ENCODE measurements at places on chromosomes 2 and 18. TPM values are rescaled to one million over a fixed set of nuclear protein-coding genes. Genes with fewer than 3 reads are reported as not detected.

- no peak for DNase-seq
Measured at GRCh38 chr2:127957240-127957639, 70.6 kb downstream of the SAP130 start.

GRCh38 chr2:119706221-119706620 lies 27.2 kb downstream of the TMEM177 start:
- no peak for DNase-seq

DNA sequence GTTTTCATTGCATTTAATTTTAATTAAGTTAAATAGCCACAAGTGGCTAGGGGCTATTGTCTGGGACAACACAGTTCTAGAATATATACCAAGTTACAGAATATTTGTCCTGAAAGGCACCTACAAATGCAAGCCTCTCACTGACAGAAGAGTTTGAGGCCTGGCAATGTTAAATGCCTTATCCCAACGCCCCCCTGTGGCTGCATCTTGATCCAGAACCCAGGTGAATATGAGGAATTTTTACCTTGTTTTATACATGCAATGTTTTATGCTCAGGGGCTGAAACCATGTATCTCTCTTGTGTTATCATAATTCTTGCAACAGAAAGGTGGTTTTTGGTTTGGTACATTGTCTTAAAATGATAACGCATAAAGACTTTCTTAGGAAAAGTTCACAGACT lies 71.8 kb upstream of the SEC11C start:
- DNase-seq = peak; percentile 27

- DNase-seq = no peak
Measured at GRCh38 chr18:48036226-48036625, 105.8 kb upstream of the SMAD2 start.

DNA sequence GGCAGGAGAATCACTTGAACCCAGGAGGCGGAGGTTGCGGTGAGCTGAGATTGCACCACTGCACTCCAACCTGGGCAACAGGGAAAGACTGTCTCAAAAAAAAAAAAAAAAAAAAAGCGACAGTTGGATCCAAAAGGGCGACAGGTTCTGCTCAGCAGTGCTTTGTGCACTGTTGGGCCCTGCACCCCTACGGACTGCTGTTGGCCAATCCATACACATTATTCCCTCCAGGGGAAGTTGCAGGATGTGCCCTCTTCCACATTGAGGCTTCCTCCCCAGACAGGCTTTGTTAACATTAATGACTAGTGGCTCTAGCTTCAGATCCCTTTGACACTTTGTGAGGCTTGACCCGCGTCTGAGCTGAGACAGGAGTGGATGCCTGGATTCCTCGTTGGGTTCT lies 9.4 kb downstream of the NT5DC4 start:
- no peak for DNase-seq

DNA sequence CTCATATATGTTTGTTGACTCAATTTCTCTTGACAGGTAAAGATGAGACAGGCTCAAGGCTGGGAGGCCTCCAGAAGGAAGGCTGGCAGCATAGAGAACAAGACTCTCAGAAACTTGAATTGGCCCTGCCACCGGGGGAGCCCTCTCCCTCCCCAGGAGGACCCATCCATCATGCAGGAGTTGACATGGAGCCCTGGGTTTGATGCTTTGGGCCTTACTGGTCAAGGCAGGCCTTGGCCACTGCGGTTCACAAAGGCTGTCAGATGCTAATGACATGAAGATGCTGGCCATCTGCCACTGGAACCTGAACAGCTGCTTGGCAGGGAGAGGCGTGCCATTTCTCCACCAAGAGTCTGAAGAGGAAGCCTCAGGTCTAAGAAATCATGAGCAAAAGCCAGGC lies 193.6 kb downstream of the MTCL1 start:
- no peak for DNase-seq

UGT1A5 gene
- 0.26 TPM for total RNA-seq

DNA sequence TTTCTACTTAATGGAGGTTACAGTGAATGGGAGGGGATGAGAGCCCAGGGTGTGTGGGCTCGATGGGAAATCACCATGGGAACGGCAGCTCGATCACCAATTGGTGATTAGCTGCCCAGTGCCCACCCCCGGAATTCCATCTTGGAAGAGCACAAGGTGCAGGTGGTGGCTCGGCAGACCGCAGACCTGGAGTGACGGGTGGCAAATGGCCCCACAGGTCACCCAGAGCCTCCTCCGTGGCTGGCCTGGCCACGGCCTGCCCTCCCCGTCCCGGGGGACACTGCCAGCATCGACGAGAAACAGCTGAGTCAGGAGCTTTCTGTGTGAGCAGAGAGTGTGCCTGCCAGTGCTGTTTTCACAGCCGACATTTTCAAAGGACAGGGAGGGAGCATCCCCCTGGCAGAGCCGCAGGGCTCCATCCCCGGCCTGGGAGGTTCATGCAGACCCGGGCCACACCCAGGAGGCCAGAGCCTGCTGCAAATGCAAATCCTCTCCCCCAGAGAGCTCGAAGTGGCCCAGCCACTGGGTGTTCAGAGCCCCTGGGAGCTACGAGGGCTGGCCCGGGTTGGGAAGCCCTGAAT lies 176.4 kb upstream of the MYT1L start:
- DNase-seq = no peak

DNA sequence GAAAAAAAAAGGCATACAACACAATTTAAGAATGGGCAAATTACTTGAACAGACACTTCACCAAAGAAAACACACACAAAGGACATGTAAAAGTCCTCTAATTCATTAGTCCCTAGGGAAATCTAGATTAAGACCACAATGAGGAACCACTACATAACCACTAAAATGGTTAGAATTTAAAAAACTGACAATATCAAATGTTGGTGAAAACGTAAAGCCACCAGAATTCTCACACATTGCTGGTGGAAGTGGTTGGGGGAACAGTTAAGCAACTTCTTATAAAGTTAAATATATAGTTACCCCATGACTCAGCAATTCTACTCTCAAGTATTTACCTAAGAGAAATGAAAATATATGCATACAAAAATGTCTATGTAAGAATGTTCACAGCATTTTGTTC lies 11.8 kb downstream of the RTN4 start:
- no peak for DNase-seq

GRCh38 chr2:2769481-2770431 lies 438.7 kb upstream of the MYT1L start:
- no peak for DNase-seq

DNA sequence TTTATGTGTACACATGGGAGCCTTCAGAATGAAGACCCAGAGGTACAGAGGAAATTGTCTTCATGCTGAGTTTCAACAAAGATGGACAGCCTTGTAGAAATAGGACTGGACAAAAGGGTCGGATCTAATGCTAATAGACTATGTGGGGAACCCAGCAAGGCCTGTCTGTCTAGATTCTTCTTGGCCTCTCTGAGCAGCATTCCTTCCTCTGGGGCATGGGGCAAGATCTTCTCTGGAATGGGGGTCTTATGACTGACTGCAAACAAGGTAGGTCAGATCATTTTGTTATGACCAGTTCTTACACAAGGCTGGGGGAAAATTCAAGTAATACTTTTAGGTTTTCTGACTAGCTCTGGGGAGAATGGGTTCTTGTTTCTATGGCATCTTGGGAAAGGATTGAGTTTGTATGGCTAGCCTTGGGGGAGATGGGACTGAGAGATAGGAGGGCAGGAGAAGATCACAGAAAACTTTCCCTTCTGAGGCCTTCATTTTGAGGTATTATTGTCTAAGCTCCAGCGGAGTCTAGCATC lies 14.3 kb downstream of the SPATA3 start:
- no peak for DNase-seq

DNA sequence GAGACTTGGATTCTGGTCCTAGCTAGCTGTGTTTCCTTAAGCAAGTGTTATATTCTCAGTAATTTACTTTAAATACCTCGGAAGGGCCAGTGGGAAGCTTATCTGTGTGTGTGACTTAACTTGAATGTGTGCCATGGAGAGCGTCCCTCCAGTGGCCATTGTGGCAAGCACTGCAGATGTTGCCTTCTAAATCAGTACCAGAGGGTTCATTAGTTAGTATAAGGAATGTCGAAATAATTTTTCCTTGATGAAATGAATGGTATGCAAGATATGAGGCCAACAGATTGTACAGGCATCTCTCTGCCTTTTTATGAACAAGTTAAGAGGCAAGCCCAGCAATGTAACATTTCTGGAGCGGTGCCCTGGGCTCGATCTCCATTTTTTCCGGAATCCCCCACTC lies 52.0 kb downstream of the FBXO36 start:
- DNase-seq = peak; percentile 24

- DNase-seq = no peak
Measured at GRCh38 chr2:96092573-96092877, 23.8 kb downstream of the ADRA2B start.

GRCh38 chr2:63879876-63880433 lies 38.3 kb downstream of the UGP2 start:
- no peak for DNase-seq

- DNase-seq = peak; percentile 48
Measured at GRCh38 chr18:45221363-45221762, 393.9 kb upstream of the SLC14A2 start.

DNA sequence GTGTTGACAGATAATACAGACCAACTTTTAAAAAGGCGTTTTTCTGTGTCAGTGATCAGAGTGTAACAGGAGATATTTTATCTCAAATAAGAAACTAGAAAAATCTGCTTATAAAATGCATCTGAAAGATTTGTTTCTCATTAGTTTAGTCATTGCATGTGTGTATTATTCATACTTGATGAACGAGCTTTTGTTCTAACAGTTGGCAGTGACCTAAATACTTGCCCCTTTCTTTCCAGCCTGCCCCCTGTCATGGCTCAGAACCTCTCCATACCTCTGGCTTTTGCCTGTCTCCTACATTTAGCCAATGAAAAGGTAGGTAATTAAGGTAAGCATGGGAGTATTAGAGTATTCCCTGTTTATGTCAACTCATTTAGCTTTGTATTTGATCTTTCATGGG lies 33.6 kb downstream of the NCAPH start:
- DNase-seq = no peak

CABLES1 gene
- 0.13 TPM for total RNA-seq

DNA sequence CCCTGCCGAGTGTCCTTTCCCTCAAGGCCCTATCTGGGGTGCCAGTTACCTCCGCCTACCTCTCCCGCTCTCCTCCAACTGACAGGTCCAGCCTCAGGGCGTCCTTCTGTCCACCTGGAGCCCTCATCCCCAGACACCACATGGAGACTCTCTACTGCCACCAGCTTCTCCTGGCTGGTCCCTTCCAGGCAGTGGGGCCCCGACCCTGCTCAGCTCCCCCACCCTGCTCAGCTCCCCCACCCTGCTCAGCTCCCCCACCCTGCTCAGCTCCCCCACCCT lies 74.0 kb upstream of the ODC1 start:
- no peak for DNase-seq

OR6B2 gene
- total RNA-seq = not detected

- DNase-seq = no peak
Measured at GRCh38 chr18:10588975-10589374, 63.1 kb downstream of the NAPG start.

DNA sequence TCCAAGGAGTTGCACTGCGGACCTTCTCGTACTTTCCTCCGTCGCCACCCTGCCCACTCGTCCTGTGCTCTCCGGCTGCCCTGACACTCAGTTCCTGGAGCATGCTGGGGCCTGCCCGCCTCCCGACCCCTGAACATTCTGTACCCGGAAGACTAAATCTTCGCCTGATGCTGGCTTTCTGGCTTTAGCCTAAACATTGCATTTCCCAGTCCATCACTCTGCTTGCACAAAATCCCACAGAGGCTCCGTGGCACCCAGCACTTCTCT lies 550 bp upstream of the SFXN5 start:
- peak; percentile 37 for DNase-seq

- DNase-seq = no peak
Measured at GRCh38 chr18:62498616-62499262, 24.1 kb upstream of the ZCCHC2 start.

STAT4 gene
- 12.3 TPM for total RNA-seq

- no peak for DNase-seq
Measured at GRCh38 chr2:69957965-69958364, 3.5 kb downstream of the ASPRV1 start.

DNA sequence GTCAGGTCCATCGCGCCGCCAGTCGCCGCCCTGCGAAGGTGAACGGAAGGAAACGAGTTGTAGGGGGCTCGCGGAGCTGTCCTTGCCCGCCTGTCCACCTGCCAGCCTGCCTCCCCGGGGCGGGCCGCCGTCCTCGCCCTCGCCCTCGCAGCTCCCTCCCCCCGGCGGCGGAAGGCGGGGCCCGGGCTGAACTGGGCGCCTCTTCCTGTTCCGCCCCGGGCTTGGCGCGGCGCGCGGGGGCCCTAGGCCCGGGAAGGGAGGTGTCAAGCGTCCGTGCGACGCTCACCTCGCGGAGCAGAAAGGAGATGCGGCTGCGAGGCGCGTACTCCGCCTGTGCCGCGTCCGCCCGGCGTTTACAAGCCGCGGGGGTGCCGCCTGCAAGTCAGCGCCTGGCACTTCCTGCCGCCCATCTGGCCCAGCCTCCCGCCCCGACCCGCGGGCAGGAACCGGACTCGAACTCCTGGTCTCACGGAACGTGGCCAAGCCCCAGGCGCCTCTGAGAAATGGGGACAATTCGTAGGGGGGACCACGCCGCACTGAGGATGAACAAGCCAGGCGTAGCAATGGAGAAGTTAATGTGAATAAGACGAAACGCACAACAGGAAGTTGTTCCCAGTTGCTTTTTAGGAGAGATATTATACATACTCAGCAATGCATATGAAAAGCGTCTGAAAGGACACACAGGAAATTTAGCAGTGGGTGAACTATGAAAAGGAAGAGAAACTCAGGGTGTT lies at the start of gene CNPPD1:
TSS of gene CNPPD1 (minus strand) at position 108 of the 734 bp plus-strand sequence. CDS start at position 11, 97 bp downstream.
- DNase-seq = peak; percentile 68
